Activated naive CD8-positive, alpha-beta T cell treated with anti-CD3 and anti-CD28 coated beads, Interleukin-2, amount 10 ng/mL, durations not matched to agents 7 days and 5 days (primary cell): ENCODE measurements at places on chromosomes 6 and 20. TPM values are rescaled to one million over a fixed set of nuclear protein-coding genes. Genes with fewer than 3 reads are reported as not detected.

DNA sequence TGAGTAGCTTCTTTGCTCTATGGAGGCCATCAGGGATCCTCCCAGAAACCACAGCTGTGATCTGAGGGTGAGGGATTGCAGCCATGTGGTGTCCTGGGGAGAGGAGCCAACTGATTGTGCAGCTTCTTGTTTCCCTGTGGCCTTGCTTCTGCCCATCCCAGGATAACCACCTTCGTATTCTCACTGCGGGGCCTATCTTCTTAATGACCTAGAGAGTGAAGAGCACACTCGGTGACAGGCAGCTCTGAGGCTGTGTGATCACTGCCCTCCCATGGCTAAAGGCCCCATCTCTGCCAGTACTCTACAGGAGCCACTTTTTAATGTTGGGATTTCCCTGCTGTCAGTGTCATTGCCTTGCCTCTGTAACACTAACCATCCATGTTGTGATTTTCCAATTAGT is 5.3 kb upstream of the RAET1L start:
- peaks cover 2% of the 10 kb centered on the region for H3K4me1 ChIP-seq
- peaks cover 51% of the 10 kb centered on the region for H3K27me3 ChIP-seq
- H3K4me3 ChIP-seq: no peak overlapping the region

DNA sequence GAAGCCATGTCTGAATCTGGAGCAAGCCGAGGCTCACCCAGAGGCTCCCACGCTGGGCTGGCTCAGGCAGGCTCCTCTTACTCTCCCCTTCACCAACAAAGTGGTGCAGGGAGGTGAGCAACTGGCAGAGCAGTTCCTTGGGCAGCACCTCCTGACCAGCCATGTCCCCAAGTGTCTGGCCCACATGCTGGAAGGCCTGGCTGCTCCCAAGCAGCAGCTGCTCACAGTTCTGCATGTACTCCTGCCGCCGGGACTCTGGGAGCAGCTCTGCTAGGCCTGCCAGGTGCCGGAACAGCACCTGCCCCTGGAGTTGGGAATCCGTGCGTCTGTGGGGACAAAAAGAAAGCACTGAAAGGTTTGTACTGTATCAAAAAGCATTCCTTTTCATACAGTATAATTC is 57.1 kb upstream of the LYRM2 start:
- H3K4me1 ChIP-seq: peaks cover 14% of the 10 kb centered on the region
- H3K36me3 ChIP-seq: peaks cover 27% of the 10 kb centered on the region
- DNase-seq: no peak
- H3K4me3 ChIP-seq: no peak overlapping the region

The ECT2L gene
- total RNA-seq: not detected

- no peak overlapping the region for H3K4me3 ChIP-seq
- H3K4me1 ChIP-seq: no peaks in the 10 kb centered on the region
- no peak overlapping the region for H3K27ac ChIP-seq
These were observed 77.7 kb downstream of the FLRT3 start for GRCh38 chr20:14259689-14260088.

GRCh38 chr20:19876828-19877460 is 118.9 kb downstream of the RIN2 start:
- DNase-seq: no peak
- H3K27ac ChIP-seq: no peak overlapping the region
- no peak overlapping the region for H3K4me3 ChIP-seq
- no peaks in the 10 kb centered on the region for H3K27me3 ChIP-seq
- H3K4me1 ChIP-seq: no peaks in the 10 kb centered on the region
